Activated CD4-positive, alpha-beta T cell treated with anti-CD3 and anti-CD28 coated beads, Interleukin-10, Interleukin-2, amounts not matched to agents 100 ng/mL and 50 ng/mL, durations not matched to agents 16 hours and 8 hours (primary cell): ENCODE measurements at places on chromosomes 2 and 18.

GRCh38 chr2:149258531-149258930 lies 71.9 kb upstream of the LYPD6 start:
- no peak for DNase-seq

DNA sequence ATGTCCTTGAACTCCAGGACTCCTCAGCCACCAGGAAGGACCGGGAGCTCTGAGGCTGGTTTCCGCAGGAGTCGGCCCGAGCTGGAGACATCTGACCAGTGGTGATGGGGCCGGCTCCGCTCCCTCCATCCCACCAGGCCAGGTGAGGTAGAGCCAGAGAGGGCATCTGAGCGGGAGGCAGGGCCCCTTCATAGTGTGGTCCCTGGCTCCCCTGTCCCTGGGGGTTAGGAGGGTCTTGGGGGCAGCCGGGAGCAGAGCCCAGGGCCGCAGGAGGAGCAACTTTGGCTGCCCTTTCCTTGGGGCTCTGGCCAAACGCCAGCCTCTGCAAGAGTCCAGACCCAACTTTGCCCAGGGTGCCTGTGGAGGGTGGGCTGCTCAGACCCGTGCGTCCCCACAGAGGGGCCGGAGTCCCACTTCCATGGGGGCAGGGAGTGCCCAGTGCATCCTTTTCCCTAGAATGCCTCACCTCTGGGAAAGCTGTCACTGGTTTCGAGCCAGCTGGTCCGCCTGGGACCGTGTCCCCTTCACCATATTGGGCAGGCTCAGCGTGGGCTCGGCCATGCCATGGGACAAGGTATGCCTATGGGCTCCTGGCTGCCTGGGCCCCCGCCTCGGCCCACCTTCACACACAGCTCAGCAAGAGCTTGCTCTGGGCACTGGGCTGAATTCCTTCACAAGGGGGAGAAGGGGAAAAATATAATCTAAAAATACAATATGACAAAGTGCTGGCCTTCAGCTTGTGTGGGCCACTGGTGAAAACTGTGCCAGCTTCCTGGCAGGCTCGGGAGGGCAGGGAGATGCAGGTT lies 148.6 kb downstream of the TWIST2 start:
- DNase-seq = no peak

DNA sequence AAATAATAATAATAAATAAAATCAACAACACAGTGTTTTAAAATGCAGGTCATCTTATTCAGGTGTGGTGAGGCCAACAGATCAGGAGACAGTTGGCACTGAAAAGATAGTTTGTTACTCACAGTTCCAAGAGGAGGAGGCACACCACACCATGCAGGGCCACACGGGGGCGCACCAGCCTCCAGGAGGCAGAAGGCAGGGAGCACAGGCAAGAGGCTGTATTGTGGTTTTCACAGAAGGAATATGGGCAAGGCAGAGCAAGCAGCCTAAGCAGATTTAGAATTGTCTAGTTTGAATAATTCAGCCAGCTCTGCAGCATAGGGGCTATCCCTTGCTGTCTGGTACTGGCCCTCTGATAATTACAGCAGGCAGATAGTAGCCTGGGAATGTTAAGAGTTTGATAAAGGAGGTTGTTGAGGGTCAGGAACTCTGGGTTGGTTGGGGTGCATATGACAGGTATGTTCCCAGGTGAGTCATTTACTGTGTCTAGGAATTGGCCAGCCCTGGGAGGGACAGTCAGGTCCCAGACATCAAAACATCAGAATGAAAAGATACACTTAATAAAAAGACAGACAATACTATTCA lies 31.3 kb downstream of the KIAA2012 start:
- DNase-seq = peak; percentile 70

- DNase-seq = no peak
Observed at GRCh38 chr2:206962966-206963365, 23.6 kb downstream of the CPO start.

- peak; percentile 16 for DNase-seq
Observed at GRCh38 chr18:9743200-9744016, 35.3 kb downstream of the RAB31 start.

- DNase-seq = no peak
Observed at GRCh38 chr2:224442071-224442967, 40.4 kb upstream of the FAM124B start.

GRCh38 chr2:18671363-18671762 lies 82.0 kb upstream of the NT5C1B start:
- DNase-seq = no peak

DNA sequence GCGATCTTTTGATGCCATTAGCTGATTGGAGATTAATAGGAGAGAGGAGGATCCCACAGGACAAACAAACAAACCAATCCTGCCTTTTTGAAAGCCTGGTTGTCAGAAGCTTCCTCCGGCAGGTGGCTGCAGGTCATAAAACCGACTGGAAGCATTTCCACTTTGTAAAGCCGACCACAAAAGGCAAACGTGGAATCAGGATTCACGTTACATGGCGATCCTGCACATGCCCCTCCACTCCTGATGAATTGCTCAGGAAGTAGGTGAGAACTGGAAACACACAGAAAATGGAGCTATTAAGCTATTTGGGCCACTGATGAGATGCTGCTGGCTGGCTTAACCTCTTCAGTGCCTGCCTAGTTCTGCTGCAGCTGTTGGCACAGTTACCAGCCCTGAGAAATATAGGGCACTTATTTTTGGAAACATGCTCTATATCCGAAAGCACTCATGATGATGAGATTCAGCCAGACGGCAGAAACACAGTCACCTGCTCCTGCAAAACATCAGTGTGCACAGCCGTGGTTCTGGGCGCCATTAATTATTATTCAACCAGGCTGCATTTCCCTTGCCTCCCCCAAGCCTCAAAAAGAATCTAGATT lies 110.3 kb upstream of the ST6GAL2 start:
- no peak for DNase-seq

GRCh38 chr2:218370410-218371063 lies 11.5 kb upstream of the SLC11A1 start:
- DNase-seq = no peak

DNA sequence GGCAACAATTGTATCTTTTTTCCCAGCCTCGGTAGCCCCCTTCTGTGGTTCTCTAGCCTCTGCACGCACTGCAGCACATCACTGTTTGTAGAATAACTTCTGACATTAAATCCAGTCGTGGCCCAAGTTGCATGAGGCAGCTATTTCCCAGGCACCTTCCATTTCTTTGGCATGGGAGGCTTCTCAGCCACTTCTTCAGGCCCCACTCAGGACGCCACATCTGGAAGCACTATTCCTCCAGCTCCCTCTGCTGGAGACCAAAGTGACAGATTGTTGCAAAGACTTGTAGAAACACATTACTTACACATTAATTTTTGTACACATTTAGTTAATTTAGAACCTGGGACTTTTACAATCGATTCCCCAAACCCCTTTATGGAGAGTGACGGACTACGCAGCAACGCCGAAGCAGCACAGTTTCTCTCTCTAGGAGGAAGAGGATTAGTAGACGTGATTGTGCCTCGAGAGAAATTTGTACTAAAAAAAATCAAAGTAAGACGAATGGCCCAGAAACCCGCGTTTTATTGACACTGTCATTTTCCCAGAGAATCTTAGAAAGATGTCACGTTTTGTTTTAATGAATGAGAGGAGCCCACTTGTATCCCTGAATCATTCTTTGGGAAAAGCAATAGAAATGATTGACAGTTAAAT lies 57.8 kb upstream of the RGPD5 start:
- peak; percentile 35 for DNase-seq

DNA sequence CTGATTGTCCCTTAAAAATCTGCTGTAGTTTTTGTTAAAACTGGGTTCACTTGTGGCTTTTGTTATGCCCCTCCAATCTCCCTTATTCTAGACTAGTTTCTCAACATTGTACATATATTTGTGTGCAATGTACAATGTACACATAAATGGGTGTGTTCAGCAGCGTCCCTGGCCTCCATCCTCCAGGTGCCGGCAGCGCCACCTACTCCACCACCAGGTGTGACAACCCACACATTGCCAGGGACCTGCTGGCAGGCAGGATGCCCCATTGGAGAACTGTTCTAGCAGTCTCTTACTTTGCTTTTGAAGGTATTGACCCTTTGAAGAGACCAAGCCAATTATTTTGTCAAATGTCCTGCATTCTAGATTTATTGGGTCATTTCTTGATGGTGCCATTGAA lies 75.4 kb downstream of the SH3RF3 start:
- DNase-seq = no peak

DNA sequence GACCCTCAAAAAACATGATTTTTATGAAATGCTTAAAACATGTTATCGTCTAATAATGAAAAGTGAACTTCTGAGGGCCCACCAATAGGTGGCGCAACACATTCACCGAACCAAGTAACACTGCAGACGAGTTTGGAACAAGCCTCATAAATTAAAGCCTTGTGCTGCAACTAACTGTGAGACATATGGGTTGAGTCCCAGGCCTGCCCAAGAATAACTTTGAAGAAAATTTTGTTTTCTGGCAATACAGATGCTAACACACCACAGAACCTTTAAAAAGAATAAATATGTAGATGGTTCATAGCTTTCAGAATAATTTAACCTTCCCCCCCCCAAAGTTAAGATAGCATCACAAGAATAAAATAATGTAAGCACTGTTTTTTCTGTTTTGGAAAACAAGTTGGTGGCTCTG lies 285.9 kb downstream of the RNF144A start:
- DNase-seq = peak; percentile 62

GRCh38 chr2:157336137-157337010 lies 10.8 kb upstream of the ERMN start:
- DNase-seq = peak; percentile 61

DNA sequence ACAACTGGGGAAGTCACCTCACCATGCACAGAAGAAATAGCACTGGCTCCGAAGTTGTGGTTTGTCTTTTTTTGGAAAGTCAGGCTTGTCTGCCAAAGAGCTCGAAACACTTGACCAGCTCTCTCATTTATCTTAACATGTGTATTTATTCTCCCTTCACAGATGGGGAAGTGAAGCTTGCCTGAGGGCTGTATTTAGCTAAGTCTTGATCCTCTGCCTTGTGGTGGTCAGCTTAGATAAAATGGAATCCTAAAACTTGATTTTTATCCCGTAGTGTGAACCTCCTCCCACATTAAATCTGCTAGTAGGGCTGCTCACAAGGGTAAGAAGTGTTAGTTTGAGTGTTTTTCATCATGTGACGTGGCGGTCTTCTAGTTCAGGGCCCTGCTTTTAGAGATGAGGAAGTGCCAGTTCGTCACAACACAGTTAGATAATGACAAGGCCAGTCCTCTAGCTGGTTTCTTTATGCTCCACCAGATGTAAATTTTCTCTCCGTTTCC lies 89.7 kb downstream of the TMEM247 start:
- no peak for DNase-seq

DNA sequence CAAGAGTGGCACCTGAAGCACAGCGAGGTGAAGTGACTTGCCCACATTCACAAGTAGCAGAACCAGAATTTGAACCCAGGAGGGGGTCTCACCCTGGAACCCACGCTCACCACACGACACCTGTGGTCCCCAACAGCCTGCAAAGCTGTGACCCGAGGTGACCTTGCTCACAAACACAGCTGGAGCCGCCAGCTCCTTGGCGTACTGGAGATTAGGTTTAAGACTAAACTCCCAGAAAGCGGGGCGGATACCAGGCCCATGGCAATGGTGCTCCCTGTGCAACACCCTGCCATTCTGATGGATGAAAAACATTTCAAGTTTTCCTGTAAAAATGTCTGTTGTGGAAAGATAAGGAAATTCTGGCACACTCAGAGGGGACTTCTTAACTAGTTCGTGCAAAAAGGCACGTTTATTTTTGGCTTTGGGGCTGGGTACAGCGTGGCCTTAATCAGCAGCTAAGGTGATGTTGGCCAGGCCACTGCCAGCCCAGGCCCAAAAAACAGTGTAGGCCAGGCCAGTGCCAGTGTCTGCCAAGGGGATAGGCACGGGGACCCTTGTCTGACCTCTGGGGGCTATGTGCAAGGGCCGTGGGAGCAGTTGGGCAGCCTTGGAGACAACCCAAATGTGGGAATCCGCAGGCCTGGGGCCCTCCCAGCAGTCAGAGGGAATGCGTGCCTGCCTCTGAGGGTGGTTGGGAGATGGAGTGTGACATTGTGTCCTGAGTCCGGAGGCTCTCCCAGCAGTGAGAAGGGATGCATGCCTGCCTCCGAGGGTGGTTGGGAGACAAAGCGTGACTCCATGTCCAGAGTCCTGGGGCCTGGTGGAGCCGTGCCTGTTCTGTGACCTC lies 185.0 kb upstream of the HS6ST1 start:
- DNase-seq = no peak

DNA sequence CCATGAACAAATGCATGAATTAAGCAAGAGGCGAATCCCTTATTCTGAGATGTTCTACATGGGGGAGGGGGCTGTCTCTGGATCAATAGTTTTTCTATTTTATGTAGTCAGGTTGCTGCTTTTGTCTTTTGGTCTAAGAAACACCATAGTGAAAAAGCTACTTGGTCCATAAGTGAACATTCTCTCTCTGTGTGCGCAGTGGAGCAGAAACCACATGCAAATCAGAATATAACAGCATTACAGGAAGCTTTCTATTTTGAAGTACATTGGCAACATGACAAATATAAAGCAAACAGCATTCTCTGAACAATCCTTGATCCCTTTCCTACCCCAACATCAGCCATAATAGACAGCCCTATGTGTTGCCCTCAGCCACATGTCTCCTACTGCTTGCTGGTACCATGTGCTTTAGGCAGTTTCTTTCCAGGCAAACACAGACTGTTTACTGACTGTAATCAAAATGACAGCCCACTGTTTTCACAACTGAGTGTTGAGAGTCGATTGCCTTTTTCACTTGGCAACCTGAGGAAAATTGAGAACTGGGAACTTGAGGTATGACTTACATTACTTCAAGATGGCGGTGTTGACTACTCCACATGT lies 10.6 kb downstream of the SCN3A start:
- no peak for DNase-seq

DNA sequence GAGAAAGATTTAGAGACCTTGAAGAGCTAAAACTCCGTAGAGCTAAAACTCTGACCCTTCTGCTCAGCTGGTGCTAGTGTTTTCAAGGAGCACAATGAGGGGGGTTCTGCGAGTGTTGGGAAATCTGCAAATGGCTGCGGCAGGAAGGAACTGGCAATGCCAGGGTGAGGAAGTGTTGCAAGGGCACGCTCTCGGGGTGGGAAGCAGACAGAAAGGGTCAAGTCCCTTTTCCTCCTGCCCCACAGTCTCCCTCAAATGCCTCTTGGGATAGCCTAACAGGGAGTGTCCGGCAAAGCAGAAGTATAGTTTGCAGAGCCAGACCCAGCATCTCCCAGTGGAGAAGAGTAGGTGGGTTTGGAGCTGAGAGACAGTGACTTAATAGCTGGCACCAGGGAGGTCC lies 60.5 kb downstream of the NCAPH start:
- no peak for DNase-seq

- no peak for DNase-seq
Observed at GRCh38 chr18:75033516-75033915, 175.4 kb downstream of the PTGR3 start.

DNA sequence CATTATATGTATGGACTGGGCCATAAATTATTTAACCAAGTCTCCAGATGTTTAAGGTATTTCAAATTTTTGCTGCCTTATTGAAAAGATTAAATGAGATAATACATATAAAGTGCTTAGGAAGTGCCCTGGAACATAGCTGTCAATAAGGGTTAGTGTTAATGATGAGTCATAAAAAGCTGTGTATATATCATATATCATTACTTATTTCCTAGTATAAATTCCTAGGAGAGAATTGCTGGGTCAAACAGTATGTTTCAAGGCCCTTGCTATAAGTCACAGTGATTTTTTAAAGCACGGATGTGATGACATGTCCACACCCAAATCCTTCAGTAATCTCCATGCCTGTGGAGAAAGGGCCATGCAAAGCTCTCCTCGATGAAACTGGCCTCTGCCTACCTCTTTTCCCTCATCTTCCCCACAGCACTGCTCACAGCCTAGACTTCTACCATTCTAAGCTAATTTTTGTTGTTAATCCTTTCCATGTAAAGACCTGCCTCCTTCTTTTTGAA lies 8.5 kb downstream of the ZNF2 start:
- no peak for DNase-seq

GRCh38 chr2:45289997-45290709 lies 280.9 kb upstream of the SIX2 start:
- peak; percentile 75 for DNase-seq
